AML-193 (cell line): ENCODE measurements at places on chromosomes 2 and 18.

DNA sequence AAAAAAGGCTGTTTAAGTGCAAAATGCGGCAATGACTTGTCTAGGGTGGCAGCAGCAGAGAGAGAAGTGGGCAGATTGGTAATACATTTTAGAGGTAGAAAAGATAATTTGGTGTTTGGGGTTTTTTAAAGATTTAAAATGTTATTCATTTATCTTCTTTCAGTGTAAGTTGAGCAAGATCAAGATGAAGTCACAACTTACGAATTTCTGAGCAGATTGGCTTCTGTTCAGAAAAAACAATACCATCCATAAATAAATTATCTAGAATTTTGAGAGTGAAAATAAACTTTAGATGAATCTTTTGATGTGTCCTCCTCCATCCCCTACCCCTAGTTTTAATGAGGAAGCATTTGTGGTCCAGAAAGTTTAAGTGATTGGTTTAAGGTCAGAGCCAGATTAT is 47.9 kb upstream of the FAM171B start:
- no peak for DNase-seq

DNA sequence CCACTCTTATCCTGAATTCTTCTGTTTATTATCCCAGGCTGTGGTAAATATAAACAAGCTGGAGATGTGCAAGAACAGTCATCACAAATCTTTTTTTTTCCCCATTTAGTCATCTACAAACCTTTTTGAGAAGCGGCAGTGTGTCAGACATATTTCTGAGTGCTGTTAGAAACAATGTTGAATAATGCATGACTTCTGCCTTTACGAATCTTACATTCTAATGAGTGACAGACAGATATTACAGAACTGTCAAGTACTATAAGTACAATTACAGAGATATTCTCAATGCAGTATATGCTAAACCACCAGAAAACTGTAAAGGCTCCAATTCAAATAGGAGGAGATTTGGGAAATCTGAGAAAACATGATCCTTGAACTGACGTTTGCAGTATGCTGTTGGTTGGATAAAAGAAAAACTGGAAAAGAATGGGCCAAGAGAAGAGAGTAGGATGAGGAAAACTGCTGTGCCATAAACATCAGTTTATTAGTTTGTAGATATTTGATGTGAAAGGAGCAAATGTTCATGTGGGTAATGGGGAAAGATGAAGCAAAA is 379.5 kb upstream of the SLC8A1 start:
- DNase-seq = no peak

DNA sequence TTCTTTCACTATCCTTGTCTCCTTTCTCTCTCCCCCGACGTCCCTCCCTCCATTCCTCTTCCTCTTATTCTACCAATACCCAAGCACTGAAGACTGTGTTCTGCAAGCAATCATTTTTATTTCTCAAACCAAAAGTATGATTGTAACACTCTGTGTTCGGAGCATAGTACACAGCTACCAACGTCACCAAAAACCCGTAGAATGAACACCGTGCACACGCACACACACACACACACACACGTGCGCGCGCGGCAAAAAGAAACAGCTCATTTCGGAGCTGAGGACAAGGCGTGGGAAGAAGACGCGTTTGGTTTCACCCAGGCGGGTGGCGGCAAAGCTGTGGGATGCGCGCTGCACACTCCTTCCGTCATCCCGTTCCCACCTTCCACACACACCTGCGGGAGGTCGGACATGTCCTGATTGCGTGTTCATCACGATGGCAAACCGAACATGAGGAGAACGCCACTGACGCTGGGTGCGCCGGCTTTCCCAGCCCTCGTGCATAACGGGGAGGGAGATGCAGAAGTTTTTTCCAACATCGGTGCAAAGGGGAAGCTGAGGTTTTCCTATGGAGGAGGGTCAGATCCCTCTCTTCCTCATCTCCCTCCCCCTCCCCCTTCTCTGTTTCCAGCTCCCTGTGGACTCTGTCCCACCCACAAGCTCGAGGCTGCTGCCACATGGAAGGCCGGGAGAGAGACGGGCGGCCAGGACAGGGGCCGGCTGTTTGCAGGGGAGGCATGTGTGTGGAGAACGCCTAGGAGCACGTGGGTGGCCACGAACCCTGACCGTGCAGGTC is 20.4 kb downstream of the MBP start:
- DNase-seq = no peak

DNA sequence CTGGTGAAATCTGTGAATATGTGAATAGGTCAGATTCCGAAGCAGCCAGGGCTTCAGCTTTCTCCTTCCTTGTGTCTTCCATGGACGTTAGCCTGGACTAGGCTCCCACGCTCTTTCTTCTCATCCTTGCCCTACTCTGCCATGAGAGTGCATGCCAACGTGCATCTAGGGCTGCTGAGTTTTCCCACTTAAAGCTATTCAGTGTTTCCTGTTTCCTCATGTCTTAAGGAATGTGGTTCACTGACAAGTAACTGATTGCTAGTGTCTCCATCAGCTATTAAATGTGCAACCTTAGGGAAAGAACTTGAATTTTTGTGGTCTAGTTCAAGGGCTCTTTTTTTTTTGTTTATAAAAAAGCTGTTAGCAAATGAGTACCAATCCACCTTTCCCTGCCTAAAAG is 642.3 kb upstream of the LINC00305 start:
- DNase-seq = no peak

DNA sequence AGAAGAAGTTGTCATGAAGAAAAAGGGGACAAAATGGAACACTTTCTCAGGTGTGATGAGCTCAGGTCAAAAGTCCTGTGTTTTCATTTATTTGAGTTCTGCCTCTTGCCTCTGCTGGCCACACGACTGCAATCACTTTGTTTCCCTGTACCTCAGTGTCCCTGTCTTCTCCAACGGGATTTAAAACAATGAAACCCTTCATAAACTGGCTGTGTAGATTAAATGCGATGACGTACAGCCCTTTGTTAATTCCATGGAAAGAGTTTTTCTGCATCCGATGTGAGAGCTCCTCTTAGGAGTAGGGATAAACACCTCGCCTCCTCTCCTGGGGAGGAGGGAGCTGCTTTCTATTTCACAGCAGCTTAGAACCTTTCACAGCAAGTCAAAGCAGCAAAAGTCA is 51.5 kb upstream of the CNGA3 start:
- no peak for DNase-seq

DNA sequence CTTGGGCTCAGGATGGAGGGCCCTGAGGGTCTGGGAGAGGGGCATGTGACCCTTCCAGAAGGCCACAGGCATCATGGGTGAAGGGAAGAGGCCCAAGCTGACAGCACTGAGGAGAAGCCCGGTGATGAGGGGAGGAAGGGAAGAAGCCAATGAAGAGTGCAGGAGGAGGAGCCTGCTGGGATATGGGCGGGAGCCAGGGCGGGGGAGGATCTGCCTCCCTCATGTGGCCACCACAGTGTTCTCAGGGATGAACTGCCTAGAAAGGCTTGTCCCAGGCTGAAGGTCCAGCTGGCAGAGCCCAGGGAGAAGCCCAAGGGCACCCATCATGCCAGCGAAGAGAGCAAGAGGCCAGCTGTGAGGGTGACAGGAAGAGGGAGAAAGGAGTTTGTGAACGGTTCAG is 24.6 kb upstream of the PLB1 start:
- no peak for DNase-seq

DNA sequence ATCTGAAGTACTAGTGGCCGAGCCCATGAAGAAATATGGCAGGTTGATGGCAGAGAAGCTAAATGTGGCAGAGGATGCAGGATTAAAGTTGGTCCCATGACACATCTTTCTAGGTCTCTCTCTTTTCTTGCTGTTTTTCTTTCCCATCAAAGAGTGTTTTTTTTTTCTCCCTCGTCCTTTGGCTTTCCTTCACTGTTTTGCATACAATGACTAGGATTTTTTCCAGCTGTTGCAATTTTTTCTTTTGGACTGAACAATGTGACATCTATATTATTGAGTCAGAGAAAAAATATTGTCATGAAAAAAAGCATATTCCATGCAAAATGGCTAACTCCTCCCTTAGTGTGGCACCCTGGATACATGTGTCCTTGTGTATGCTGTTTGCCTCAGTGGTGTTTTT is 939.5 kb upstream of the FANCL start:
- DNase-seq = no peak

DNA sequence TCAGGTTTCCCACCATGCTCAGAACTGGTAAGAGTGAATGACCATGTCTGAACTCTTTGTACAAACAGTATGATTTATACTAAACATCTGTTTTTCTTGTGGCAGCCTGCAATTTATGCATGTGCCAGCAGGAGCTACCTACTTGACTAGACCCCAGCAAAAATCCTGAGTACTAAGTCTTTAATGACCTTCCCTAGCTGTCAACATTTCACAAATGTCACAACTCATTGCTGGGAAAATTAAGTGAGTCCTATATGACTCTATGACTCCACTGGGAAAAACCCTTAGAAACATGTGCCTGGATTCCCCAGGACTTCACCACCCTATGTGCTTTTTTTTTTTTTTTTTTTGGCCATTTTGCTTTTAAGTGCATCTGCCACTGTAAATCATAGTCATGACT is 1225.8 kb downstream of the SUCLG1 start:
- DNase-seq = no peak

DNA sequence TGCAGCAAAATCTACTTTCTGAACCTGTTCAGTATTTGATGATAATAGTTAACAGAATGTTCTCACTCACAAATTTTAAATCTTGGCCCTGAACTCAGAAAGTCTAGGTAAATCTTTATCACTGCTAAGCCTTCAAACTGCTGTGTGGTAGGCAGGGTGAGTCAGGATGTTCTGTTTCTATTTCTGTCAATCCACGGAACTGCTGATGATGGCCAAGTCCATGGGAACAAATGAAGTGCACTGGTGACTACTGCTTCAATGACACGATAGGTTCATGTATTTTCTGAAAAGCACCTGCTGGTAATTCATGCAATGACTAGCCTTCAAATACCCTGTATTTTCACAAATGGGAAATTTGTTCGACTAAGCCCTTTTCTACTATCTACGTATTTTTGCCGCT is 14.2 kb downstream of the NIFK start:
- no peak for DNase-seq

DNA sequence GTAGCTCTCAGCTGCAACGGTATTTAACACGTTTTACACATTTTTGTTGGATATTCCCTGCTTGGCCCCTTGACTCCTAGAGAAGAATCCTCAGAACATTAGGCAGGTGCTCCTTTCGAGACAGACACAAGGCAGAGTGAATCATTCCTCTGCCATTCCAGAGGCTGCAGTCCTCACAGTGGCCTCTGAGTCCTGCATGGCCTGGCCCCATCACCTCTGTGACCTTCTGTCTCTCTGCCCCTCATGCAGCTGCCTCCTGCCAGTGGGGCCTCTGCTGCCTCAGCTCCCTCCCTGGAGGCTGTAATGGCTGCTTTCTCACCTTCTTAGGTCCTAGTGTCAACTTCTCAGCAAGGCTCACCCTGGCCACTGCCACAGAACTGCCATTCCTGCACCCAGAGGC is 101.3 kb downstream of the PTPRM start:
- no peak for DNase-seq

DNA sequence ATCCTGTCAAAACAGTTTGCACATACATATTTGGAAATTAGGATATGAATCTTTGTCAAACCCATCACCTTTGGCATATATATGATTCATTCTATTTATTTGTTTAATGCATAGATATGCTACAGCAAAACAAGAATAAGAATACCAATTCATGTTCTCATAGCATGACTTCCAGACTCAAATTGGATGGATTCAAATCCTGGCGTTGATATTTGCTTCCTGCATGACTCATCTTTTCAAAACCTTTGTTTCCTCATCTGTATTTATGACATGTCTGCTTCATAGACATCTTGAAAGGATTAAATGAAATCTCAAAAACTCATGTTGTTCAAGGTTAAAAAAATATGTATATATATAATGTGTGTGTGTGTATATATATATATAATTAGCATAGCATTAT is 261.3 kb downstream of the MBD5 start:
- no peak for DNase-seq

DNA sequence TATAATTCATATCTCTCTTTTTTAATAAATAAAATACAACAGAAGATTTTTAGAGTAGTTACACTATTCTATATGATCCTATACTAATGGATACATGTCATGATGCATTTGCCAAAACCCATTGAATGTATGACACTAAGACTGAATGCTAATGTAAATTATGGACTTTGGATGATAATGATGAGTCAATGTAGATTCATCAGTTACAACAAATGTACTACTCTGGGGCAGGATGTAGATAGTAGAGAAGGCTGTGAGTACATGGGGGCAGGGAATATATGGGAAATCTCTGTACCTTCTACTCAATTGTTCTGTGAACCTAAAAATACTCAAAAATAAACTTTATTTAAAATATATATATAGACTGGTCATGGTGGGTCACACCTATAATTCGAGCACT is 45.6 kb upstream of the NEDD4L start:
- DNase-seq = no peak

DNA sequence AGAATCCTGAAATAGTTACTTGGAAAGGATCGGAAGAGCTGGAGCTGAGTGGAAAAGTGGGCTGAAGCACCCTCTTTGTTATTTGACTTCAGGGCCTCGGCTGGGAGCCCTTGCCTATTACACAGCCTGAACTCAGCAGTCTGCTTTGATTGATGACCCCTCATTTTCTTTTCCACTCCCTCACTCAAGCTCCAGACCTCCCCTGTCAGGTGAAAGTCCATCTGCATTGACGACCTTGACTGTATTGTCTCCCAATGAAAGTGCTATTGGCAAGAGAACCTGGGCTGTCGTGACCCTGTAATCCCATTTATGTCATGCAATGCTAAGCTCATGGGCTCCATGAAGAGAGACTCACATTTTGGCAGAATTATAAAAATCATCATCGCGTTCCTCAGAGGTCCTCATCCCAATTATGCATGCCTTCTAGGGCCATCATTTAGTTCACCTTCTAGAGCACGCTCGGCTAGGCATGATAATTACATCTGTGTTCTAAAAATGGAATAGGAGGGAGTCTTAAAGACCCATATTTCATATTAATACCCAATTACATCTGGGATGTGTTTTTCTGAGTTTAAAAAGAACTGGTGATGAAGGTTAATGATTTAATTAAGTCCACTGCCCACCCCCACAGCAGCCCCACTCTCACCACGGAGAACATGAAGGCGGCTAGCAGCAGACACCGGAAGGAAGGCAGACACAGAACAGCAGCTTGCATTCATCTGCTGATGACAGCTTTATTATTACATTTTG is 472.5 kb downstream of the PID1 start:
- DNase-seq = no peak

DNA sequence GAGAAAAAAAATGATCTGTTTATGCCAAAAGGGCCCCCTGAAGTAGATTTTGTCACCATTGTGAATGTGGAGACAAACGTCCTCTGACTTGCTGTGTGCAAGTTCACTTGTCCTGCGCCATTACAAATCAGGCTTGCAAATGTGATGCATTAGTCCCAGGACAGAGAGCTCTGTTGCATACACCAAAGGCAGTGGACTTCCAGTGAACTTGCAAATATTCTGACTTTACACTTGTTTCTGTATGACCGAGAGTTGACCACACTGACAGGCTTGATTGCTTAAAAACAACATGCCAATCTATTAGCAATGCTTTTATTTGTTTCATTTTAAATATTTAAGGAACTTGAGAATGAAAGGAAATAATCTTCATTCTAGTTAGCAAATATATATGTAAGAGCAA is 293.2 kb downstream of the PLCL1 start:
- no peak for DNase-seq

DNA sequence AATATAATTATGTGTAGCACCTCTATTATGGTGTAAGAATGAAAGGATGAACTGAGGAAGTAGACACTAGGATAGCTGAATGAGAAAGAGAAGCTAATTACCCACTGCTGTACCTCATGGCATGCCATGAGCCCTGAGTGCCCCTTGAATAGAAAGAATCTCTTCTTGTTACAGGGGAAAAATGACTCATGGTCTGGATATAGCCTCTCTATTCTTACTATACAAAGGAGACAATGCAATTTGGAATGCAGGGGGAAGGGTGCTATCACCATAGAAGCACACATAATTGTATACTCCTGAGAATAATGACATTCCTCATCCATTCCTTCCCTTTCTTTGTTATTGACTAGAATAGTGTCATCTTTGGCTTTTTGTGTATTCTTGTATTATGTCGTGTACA is 385.2 kb downstream of the CDH7 start:
- DNase-seq = no peak
